H7 (cell line): ENCODE measurements at places on chromosomes 16 and 17. TPM values are rescaled to one million over a fixed set of nuclear protein-coding genes. Genes with fewer than 3 reads are reported as not detected.

The NUPR1 gene
- total RNA-seq, result not detected in 2 replicates

The GNAO1 gene
- total RNA-seq, result 3.8 and 4.8 TPM in 2 replicates

The IGSF6 gene
- not detected in 2 replicates for total RNA-seq

The ZNF232 gene
- total RNA-seq, result 20.1 and 24.8 TPM in 2 replicates

The PTX4 gene
- total RNA-seq, result not detected in 2 replicates

The DLX4 gene
- 1.0 and 1.1 TPM in 2 replicates for total RNA-seq

The KRT24 gene
- not detected in 2 replicates for total RNA-seq

The ZNF830 gene
- 8.5 and 10.9 TPM in 2 replicates for total RNA-seq

The ENDOV gene
- total RNA-seq, result 17.1 and 26.0 TPM in 2 replicates

The TBC1D3H gene
- total RNA-seq, result 0.55 and 1.3 TPM in 2 replicates

The VAT1L gene
- 18.6 and 19.5 TPM in 2 replicates for total RNA-seq

The HOXB1 gene
- 4.5 and 6.4 TPM in 2 replicates for total RNA-seq

The LDHD gene
- 10.4 and 13.7 TPM in 2 replicates for total RNA-seq

The TBC1D3C gene
- 0.03 and 0.63 TPM in 2 replicates for total RNA-seq

The EVI2A gene
- not detected in 2 replicates for total RNA-seq

The ABCA8 gene
- total RNA-seq, result not detected in 2 replicates

The CCL16 gene
- not detected in 2 replicates for total RNA-seq

The GDE1 gene
- 57.8 and 60.0 TPM in 2 replicates for total RNA-seq

The HNF1B gene
- 0.30 and 1.1 TPM in 2 replicates for total RNA-seq

The SLC47A2 gene
- not detected in 2 replicates for total RNA-seq

The TNP2 gene
- total RNA-seq, result not detected in 2 replicates

The RAB37 gene
- 2.5 and 3.5 TPM in 2 replicates for total RNA-seq

The VTN gene
- 0.04 and 0.14 TPM in 2 replicates for total RNA-seq

The CFAP97D1 gene
- total RNA-seq, result 0.21 and 0.37 TPM in 2 replicates

The CCL5 gene
- not detected in 2 replicates for total RNA-seq

The GPR142 gene
- not detected in 2 replicates for total RNA-seq

The TOP3A gene
- 36.7 and 48.0 TPM in 2 replicates for total RNA-seq

The CD79B gene
- 2.4 and 2.6 TPM in 2 replicates for total RNA-seq

The MRPL58 gene
- total RNA-seq, result 62.0 and 68.4 TPM in 2 replicates

The ACSM2A gene
- not detected in 2 replicates for total RNA-seq

The MAF gene
- total RNA-seq, result 1.9 and 5.4 TPM in 2 replicates

The SSTR5 gene
- 0.18 and 0.21 TPM in 2 replicates for total RNA-seq

The APOH gene
- not detected in 2 replicates for total RNA-seq

The ENPP7 gene
- not detected in 2 replicates for total RNA-seq

The HSPB9 gene
- 0.10 and 0.22 TPM in 2 replicates for total RNA-seq

The PRSS21 gene
- total RNA-seq, result 0.42 and 1.5 TPM in 2 replicates

The CACNG5 gene
- total RNA-seq, result 1.4 and 2.0 TPM in 2 replicates

The GPR179 gene
- 0.04 and 0.07 TPM in 2 replicates for total RNA-seq

The DOC2B gene
- 0.04 and 1.1 TPM in 2 replicates for total RNA-seq

The PIRT gene
- not detected in 2 replicates for total RNA-seq

The CLN3 gene
- 11.8 and 23.0 TPM in 2 replicates for total RNA-seq

The CCL4L2 gene
- total RNA-seq, result not detected in 2 replicates

The SULT1A1 gene
- 27.0 and 28.7 TPM in 2 replicates for total RNA-seq

The MYCBPAP gene
- total RNA-seq, result 0.62 and 3.2 TPM in 2 replicates

The BRIP1 gene
- 12.0 and 17.0 TPM in 2 replicates for total RNA-seq
